ENCODE measurements at places on chromosomes 5 and 9. TPM values are rescaled to one million over a fixed set of nuclear protein-coding genes. Genes with fewer than 3 reads are reported as not detected.

DNA sequence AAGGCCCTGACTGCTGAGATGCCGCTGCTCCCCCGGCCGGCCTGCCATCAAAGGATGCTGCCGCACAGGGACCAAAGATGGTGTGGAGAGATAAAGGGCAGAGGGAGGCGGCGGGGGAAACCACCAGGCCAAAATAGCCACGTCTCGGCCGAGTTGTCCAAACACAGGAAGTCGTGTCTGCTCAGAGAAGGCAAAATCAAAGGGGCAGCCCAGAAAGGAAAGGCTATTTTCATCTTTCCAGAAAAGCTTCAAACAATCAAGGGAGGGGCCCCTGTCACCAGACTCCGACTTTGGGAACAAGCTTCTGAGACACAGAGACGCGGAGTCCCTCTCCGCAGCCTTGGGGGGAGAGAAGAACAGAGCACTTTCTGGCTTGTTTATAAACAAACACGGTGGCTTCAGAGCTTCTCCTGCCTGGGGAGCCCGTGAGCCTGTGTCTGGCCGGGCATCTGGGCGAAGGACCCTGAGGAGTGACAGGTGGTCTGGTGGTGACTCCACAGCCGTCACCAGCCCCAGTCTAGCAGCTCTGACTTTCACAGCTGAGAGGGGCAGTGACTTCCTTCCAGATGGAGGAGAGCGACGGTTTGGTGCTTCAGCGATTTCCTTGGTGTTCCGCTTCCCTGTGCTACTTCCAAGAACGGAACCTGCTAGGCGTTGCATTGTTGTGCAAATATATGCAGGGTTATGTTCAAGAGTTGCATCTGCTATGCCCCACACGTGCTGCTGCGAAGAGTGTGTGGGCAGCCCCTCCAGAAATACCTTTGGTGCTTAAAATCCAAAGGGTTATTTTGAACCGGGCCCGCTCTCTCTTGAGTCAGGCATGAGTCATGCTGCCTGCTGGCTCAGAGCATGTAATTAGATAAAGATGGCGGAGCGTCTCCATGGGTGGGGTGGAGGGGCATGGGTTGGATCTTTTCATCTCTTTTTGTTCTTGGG, 24.0 kb downstream of the ADAMTSL2 start:
- H3K27me3 ChIP-seq: 0 out of 2 replicates have a peak, but pooled peaks cover 6% of the 10 kb centered on the region
- peak overlapping the region; percentile 47 for H3K4me3 ChIP-seq
- peaks cover 10% of the 10 kb centered on the region for H3K4me1 ChIP-seq
- H3K36me3 ChIP-seq: no peaks in the 10 kb centered on the region
- peak overlapping the region; percentile 41 for H3K27ac ChIP-seq
- peak; percentile 95 for DNase-seq

DNA sequence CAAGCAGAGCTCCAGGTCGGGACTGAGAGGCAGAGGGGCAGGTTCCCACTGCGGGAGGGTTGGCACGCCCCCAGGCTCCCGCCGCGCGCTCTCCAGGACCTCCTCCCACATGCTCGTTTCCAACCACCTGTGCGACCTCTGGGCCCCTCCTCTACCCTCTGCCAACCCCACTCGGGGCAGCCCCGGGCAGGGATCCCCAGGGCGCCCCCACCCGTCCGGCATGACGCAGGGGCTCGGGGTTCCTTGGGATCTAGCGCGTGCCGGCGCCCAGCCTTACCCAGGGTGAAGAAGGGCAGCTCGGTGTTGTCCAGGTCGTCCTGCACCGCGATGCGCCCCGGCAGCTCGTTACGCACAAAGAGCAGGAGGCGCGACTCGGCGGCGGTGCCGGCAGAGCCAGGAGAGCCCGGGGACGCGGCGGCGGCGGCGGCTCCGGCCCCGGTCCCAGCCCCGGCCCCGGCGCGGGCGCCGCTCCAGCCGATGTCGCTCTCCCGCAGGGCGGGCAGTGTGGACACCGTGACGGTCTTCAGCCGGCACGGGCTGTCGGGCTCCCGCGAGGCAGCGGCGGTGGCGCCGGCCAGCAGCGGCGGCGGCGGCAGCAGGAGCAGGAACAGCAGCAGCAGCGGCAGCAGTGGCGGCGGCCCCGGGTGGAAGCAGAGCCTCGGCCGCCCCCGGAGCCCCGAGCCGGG, 494 bp downstream of the ASTN2 start:
- no peak overlapping the region for H3K27ac ChIP-seq
- peak overlapping the region; percentile 62 for H3K4me3 ChIP-seq
- peak; percentile 50 for DNase-seq
- no peaks in the 10 kb centered on the region for H3K4me1 ChIP-seq

- peak; percentile 70 for DNase-seq
- no peaks in the 10 kb centered on the region for H3K36me3 ChIP-seq
- 0 out of 2 replicates have a peak overlapping the region, but pooled peaks have one; percentile 10 for H3K27ac ChIP-seq
These were observed 214.9 kb upstream of the WWC1 start for GRCh38 chr5:168076561-168076991.

GRCh38 chr9:89277454-89277853, 33.5 kb upstream of the CKS2 start:
- no peak overlapping the region for H3K4me3 ChIP-seq
- no peaks in the 10 kb centered on the region for H3K27me3 ChIP-seq
- peaks cover 8% of the 10 kb centered on the region for H3K4me1 ChIP-seq
- no peaks in the 10 kb centered on the region for H3K36me3 ChIP-seq
- H3K27ac ChIP-seq: no peak overlapping the region
- peak; percentile 13 for DNase-seq

DNA sequence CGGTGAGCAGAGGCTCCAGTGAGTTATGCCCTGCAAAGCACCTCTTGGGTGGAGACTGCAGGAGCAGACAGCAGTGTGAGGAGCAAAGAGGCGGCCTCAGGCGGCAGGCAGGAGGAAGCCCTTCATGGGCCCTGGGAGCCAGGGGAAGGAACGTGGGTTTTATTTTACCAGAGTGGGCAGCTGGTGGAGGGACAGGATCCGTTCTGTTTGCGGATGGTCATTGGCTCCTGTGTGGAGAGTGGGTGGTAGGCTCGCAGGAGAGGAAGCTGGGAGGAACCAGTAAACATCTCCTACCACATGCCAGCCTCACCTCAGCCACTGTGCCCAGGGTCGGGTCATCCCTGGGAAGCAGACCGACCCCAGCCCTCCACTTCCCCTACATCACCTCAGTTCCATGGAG, 24.4 kb downstream of the HNRNPH1 start:
- H3K4me1 ChIP-seq: no peaks in the 10 kb centered on the region
- peaks cover 20% of the 10 kb centered on the region for H3K36me3 ChIP-seq
- H3K27ac ChIP-seq: no peak overlapping the region
- no peak overlapping the region for H3K4me3 ChIP-seq
- no peak for DNase-seq

The SLC36A2 gene
- not detected for polyA plus RNA-seq

The FAM221B gene
- polyA plus RNA-seq: not detected

The GTF3C4 gene
- polyA plus RNA-seq: 4.9 TPM
